ENCODE measurements at places on chromosomes 3 and 15. TPM values are rescaled to one million over a fixed set of nuclear protein-coding genes. Genes with fewer than 3 reads are reported as not detected.

DNA sequence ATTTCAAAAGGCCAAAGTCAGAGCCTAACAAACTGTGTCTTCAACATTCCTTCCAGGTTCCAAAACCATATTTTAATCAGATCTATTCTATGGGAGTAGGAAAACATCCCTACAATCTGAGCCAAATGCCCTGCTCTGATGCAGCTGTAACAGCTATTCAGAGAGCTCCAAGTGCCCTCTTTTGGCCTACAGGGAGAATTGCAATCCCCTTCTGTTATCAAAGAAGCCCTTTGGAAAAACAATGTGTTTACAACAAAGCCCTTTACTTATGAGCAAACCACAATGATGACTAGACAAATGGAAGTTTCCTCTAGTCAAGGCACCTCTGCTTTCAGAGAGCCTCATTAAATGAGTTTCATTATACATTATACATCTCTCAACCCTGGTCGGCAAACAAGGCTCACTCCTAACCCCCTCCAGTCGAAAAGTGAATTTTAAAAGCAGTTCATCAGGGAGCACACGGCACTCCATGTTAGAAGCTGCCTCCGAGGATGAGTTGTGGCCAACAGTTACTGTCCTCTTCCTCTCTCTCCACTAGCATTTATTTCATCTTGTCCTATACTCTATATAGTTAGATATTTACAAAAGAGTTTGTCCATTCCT lies 42.6 kb upstream of the TMCO5A start:
- no peaks in the 10 kb centered on the region for H3K36me3 ChIP-seq
- no peak overlapping the region for H3K27ac ChIP-seq
- no peaks in the 10 kb centered on the region for H3K4me1 ChIP-seq
- peaks cover 1% of the 10 kb centered on the region for H3K27me3 ChIP-seq

DNA sequence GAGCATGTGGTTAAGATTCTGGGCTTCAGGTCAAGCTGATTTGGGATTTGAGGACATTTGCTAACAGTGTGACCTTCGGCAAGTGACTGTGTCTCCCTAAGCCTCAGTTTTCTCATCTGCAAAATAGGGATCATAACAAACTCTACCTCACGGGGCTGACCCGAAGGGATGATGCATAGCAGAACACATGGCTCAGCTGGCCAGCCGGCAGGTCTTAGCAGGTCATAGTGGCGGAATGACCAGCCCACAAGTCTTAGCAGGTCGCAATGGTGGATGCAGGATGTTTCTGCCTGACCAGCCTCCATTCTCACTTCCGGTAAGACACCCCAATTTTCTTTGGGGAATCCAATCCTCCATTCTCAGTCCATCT lies 63.3 kb downstream of the IQSEC1 start:
- H3K36me3 ChIP-seq = peaks cover 6% of the 10 kb centered on the region
- H3K4me3 ChIP-seq = no peak overlapping the region
- peaks cover 13% of the 10 kb centered on the region for H3K27me3 ChIP-seq
- DNase-seq = no peak
- H3K27ac ChIP-seq = no peak overlapping the region

Gene SNTN
- total RNA-seq = not detected

GRCh38 chr15:61764141-61764540 lies 296.1 kb downstream of the VPS13C start:
- no peaks in the 10 kb centered on the region for H3K27me3 ChIP-seq
- no peak overlapping the region for H3K27ac ChIP-seq
- DNase-seq = no peak
- H3K4me1 ChIP-seq = peaks cover 16% of the 10 kb centered on the region
- no peak overlapping the region for H3K4me3 ChIP-seq

DNA sequence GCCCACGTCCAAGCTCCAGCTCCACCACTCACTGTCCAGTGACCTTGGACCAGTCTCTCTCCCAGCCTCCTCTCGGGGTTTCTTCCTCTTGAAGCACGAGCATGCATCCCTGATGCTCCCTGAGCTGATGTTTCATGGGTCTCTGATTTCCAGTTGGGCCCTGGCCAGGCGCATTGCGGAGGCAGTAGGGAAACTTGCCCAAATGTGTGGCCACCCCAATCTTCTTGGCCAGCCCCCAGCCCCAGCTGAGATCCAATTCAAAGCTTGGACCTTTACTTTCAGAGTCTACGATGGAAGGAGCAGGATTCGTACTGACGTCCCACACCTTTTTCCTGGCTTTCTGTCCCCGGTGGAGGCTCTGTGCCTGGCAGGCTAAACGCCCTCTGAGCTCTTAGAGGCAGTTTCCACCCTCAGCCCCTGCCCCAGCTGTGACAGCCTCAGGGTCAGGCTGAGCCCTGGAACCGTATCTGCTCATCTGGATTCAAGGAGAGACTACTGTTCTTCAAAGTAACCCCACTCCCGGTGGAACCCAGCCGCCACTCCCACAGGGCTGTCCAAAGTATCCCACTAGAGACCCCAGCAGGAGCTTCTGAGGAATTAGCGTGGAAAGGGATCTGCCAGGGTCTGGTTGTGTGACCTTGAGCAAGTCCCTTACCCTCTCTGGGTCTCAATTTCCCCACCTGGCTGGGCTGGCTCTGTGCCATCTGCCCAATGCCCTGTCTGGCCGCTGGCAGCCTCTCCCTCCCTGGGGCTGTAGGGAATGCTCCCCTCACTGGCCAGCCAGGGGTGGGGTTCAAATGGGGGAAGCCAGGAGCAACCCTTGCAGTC lies 37.4 kb downstream of the CPN2 start:
- peaks cover 6% of the 10 kb centered on the region for H3K36me3 ChIP-seq
- H3K27ac ChIP-seq = no peak overlapping the region
- peaks cover 42% of the 10 kb centered on the region for H3K4me1 ChIP-seq
- no peak for DNase-seq
- H3K27me3 ChIP-seq = peaks cover 18% of the 10 kb centered on the region

Gene C3orf52
- 8.3 TPM for total RNA-seq

GRCh38 chr3:50293079-50293801 lies 1.0 kb upstream of the IFRD2 start:
- H3K27ac ChIP-seq = peak overlapping the region; percentile 83
- peaks cover 4% of the 10 kb centered on the region for H3K36me3 ChIP-seq
- DNase-seq = no peak
- peaks cover 11% of the 10 kb centered on the region for H3K27me3 ChIP-seq
- H3K4me3 ChIP-seq = peak overlapping the region; percentile 87

Gene CASR
- total RNA-seq = not detected

GRCh38 chr3:18825665-18826064 lies 322.6 kb upstream of the KCNH8 start:
- DNase-seq = no peak
- no peaks in the 10 kb centered on the region for H3K27me3 ChIP-seq
- H3K36me3 ChIP-seq = no peaks in the 10 kb centered on the region

Gene LMAN1L
- total RNA-seq = not detected

- no peak overlapping the region for H3K4me3 ChIP-seq
- no peak overlapping the region for H3K27ac ChIP-seq
- H3K36me3 ChIP-seq = no peaks in the 10 kb centered on the region
- DNase-seq = no peak
Measured at GRCh38 chr3:176961916-176962315, 235.4 kb downstream of the TBL1XR1 start.

DNA sequence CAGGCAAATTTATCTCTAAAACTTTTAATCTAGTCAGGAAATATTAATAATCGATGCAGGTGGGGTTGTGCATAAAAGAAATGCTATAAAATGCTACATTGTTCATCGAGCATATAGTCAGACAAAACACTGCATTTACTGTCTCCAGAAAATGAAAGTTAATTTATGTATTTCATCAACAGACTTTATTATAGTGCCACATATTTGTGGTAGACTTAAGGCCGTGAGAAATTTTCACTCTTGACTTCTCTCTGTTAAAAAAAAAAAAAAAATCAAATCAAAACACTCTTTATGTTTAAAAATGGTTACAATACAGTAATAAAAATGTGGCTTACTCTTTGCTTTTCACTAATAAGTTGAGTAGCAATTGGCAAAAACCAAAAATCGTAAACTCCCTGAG lies 67.4 kb downstream of the RBMS3 start:
- H3K4me3 ChIP-seq = no peak overlapping the region
- DNase-seq = no peak
- H3K4me1 ChIP-seq = peaks cover 5% of the 10 kb centered on the region
- H3K27me3 ChIP-seq = no peaks in the 10 kb centered on the region

GRCh38 chr3:88141458-88142083 lies 8.2 kb upstream of the C3orf38 start:
- peaks cover under 1% of the 10 kb centered on the region for H3K27me3 ChIP-seq
- H3K4me1 ChIP-seq = no peaks in the 10 kb centered on the region
- no peak for DNase-seq

GRCh38 chr3:32084870-32085269 lies 21.6 kb upstream of the GPD1L start:
- H3K4me1 ChIP-seq = no peaks in the 10 kb centered on the region
- no peak overlapping the region for H3K27ac ChIP-seq
- H3K4me3 ChIP-seq = no peak overlapping the region
- H3K36me3 ChIP-seq = peaks cover 6% of the 10 kb centered on the region
- H3K27me3 ChIP-seq = peaks cover 1% of the 10 kb centered on the region

DNA sequence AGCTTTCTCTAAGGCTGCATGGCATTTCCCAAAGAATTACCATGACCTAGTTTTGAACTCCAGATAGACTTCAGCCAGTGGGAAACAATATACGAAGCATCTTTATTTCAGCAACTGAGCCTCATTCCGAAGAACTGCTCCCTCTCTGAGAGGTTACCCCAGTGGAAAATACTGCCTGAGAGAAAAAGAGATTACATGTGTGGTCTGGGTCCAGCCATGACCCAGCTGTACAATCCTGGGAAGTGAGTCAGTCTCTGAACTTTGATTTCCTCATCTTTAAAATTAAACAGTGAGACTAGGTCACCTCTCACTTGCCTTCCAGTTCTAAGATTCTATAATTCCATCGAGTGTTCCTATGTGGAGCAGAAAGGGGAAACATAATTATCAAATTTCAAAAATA lies 42.4 kb downstream of the TNIK start:
- peaks cover 6% of the 10 kb centered on the region for H3K4me1 ChIP-seq
- no peak for DNase-seq
- no peak overlapping the region for H3K4me3 ChIP-seq
- H3K27ac ChIP-seq = no peak overlapping the region

GRCh38 chr3:177673112-177673914 lies 476.0 kb upstream of the TBL1XR1 start:
- peaks cover 19% of the 10 kb centered on the region for H3K4me1 ChIP-seq
- no peaks in the 10 kb centered on the region for H3K36me3 ChIP-seq
- H3K4me3 ChIP-seq = no peak overlapping the region
- H3K27ac ChIP-seq = no peak overlapping the region
- peaks cover 3% of the 10 kb centered on the region for H3K27me3 ChIP-seq

GRCh38 chr15:69855258-69856000 lies 242.3 kb downstream of the TLE3 start:
- H3K4me3 ChIP-seq = no peak overlapping the region
- H3K4me1 ChIP-seq = peaks cover 50% of the 10 kb centered on the region
- H3K36me3 ChIP-seq = no peaks in the 10 kb centered on the region

GRCh38 chr3:77149382-77149781 lies 109.5 kb downstream of the ROBO2 start:
- H3K27me3 ChIP-seq = peaks cover 2% of the 10 kb centered on the region
- H3K36me3 ChIP-seq = no peaks in the 10 kb centered on the region
- peaks cover 3% of the 10 kb centered on the region for H3K4me1 ChIP-seq
- no peak for DNase-seq

DNA sequence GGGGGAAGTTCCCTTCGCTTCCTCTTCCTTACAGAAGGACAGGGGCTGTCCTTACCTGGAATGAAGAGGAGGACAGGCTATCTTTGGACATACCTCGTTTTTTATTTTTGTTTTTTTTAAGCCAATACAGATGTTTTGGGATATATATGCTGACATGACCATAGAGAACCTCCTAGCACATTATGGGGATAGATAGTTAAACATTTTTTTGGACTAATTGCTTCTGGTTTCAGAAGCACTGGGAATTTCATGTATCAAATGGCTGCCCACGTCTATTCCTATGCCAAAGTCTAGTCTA lies 238.2 kb upstream of the BHLHE40 start:
- peaks cover 33% of the 10 kb centered on the region for H3K36me3 ChIP-seq
- H3K4me3 ChIP-seq = no peak overlapping the region
- peak overlapping the region; percentile 88 for H3K27ac ChIP-seq
- H3K4me1 ChIP-seq = peaks cover 36% of the 10 kb centered on the region
- no peak for DNase-seq

DNA sequence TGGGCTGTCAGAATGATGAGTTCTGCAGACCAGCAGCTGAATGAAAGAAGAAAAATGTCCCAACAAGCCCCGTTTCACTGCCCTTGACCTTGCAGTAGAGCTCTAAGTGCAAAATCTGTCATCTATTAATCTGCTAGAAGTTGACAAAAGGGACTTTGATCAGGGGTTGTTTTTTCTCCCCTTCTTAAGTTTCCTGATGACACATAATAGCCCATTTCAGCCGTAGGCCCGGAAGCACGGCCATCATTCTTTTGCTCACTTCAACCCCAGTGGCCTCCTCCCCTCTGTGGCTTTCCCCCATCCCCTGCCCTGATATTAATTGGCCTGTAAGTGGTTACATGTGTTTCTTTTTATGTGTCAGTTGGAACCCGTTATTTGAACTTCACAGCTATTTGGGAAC lies 298.9 kb downstream of the RPLP1 start:
- H3K36me3 ChIP-seq = no peaks in the 10 kb centered on the region
- no peak overlapping the region for H3K27ac ChIP-seq
- peaks cover 8% of the 10 kb centered on the region for H3K4me1 ChIP-seq
- DNase-seq = no peak
- H3K27me3 ChIP-seq = no peaks in the 10 kb centered on the region

- H3K27me3 ChIP-seq = peaks cover 2% of the 10 kb centered on the region
- no peak overlapping the region for H3K4me3 ChIP-seq
- no peak overlapping the region for H3K27ac ChIP-seq
- DNase-seq = no peak
- H3K36me3 ChIP-seq = no peaks in the 10 kb centered on the region
Measured at GRCh38 chr15:73244333-73244732, 124.4 kb downstream of the HCN4 start.

Gene RTP3
- not detected for total RNA-seq

DNA sequence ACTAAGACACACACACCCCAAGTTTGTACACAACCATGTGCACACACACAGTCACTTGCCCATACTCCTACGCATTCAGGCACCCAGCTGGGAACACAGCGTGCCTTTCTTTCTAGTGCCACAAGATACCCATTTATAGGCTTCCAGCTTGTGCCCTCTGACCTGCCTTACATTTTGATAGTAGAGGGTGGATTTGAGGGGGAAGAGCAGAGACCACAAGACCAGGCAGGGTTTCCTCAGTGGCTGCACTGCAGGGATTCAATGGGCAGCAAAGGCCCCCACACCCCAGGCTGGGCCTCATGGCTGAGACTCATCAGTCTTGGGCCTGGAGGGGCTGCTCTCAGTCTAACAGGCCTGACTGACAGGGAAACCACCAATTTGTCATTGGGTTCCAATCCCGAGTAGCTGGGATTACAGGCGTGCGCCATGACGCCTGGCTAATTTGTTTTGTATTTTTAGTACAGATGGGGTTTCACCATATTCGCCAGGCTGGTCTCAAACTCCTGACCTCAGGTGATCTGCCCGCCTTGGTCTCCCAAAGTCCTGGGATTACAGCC lies 18.8 kb upstream of the ANKDD1A start:
- no peak for DNase-seq
- peaks cover 49% of the 10 kb centered on the region for H3K4me1 ChIP-seq
- H3K36me3 ChIP-seq = peaks cover 2% of the 10 kb centered on the region
- peak overlapping the region; percentile 51 for H3K4me3 ChIP-seq
- H3K27me3 ChIP-seq = peaks cover 8% of the 10 kb centered on the region

Gene WHAMM
- total RNA-seq = 9.3 TPM

- no peak for DNase-seq
- H3K27ac ChIP-seq = no peak overlapping the region
- no peaks in the 10 kb centered on the region for H3K36me3 ChIP-seq
- H3K4me1 ChIP-seq = peaks cover 44% of the 10 kb centered on the region
- no peaks in the 10 kb centered on the region for H3K27me3 ChIP-seq
Measured at GRCh38 chr3:169581633-169582032, 81.9 kb downstream of the MECOM start.

- no peaks in the 10 kb centered on the region for H3K27me3 ChIP-seq
- DNase-seq = no peak
- no peaks in the 10 kb centered on the region for H3K36me3 ChIP-seq
- no peak overlapping the region for H3K4me3 ChIP-seq
- H3K4me1 ChIP-seq = no peaks in the 10 kb centered on the region
Measured at GRCh38 chr15:90306560-90306959, 41.1 kb downstream of the NGRN start.

Gene POPDC2
- total RNA-seq = 2.0 TPM
